NCI-H345 (cell line): ENCODE measurements at places on chromosomes 6 and 20.

GRCh38 chr6:45314146-45314545, 14.0 kb upstream of the RUNX2 start:
- no peak for DNase-seq

- DNase-seq = no peak
Measured at GRCh38 chr6:139474145-139475108, 100.0 kb upstream of the CITED2 start.

DNA sequence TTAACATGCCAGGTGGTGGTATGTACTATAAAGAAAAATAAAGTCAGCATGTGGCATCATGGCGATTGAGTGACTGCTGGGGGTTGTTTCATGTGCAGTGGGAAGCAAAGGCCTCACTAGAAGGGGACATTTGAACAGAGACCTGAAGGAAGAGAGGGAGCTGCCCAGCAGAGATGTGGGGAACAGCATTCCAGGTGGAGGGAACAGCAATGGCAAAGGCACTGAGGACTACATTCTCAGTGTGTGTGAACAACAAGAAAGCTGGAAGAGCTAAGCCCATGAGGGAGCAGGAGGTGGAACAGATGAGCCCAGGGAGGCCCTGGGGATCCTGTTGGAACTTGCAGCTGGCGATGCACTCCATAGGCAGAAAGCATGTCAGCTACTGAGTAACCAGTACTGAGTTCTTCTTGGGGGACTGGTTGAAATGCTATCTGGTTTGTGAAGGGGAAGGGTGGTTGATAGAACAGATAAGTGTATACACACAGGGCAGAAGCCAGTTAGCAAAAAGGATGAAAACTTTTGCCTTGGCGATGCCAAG, 29.2 kb downstream of the NOX3 start:
- no peak for DNase-seq

DNA sequence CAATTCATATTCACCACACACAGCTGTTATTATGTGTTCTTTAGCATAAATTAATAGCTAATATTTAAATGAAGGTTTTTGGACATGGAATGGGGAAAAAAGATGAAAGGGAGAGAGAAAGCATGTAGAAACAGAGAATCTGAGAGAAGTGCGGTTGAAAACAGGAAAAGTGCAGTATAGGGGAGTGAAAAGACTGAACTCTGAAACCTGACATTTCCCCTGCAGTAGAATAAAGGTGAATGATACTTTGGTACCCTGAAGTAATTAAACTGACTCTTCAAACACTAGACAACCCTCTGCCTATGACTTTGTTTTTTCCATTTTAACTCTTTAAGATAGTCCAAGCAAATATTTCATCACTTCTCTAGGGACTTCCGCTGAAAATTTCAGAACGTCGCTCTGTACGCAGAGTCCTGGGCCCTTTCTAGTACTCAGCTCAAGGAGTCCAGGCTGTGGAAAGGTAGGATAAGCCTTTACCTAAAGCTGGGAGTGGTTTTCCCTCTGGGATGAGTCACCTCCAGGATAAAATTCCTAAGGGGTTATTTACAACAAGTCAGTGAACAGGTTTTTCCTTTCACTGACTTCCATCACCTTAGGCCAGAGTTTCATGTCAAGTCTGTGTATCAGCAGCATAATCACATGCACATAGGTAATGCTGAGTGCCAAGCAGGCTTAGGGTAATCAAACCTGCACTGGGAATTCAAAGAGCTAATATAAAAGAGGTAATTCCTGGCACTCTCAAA, 614.5 kb downstream of the PKHD1 start:
- peak; percentile 3 for DNase-seq

GRCh38 chr20:52145587-52145986, 46.0 kb downstream of the ZFP64 start:
- DNase-seq = no peak

GRCh38 chr6:14796974-14797762, 448.7 kb upstream of the JARID2 start:
- DNase-seq = no peak

DNA sequence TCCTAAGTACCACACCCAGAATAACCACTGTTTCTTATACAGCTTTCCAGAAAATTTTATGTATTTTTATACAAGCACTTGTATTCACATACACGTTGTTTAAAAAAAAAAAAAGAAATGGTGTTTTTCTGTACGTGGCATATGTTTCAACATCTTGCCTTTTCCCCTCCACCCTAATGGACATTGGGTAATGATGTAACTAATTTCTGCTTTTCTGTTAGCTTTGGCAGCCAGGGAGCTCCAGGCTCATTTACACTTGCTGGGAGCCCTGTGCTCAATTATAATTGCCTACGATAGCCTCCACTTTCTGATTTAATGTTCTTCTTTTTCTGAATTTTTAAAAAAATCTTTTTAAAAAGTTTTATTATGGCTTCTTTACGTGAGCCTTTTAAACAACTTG, 352.4 kb downstream of the UTRN start:
- no peak for DNase-seq

DNA sequence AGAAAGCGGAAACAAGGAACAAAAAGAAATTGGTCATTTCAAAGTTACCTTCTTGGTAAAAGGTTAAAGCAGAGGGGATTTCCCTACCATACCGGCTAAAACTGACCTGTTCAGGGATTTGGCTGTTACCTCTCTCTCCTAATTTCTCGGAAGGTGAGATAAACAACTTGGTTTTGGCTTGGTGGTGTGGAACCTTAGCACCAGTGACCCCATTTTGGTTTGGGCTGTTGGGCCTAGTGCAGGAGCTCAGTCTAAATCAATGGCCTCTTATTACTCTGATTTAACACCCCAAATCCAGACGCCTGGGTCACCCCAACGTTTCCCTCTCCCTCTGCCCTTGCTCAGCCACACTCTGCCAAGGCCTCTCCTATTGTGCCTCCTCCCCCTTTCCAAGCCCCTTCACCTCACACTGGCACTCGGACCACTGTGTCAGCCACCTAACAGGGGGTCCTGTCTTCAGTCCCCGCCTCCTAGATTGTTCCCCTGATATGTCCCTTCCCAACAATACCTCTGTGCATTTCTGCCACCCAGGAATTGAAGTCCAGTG, 8.3 kb downstream of the NCR2 start:
- DNase-seq = no peak

DNA sequence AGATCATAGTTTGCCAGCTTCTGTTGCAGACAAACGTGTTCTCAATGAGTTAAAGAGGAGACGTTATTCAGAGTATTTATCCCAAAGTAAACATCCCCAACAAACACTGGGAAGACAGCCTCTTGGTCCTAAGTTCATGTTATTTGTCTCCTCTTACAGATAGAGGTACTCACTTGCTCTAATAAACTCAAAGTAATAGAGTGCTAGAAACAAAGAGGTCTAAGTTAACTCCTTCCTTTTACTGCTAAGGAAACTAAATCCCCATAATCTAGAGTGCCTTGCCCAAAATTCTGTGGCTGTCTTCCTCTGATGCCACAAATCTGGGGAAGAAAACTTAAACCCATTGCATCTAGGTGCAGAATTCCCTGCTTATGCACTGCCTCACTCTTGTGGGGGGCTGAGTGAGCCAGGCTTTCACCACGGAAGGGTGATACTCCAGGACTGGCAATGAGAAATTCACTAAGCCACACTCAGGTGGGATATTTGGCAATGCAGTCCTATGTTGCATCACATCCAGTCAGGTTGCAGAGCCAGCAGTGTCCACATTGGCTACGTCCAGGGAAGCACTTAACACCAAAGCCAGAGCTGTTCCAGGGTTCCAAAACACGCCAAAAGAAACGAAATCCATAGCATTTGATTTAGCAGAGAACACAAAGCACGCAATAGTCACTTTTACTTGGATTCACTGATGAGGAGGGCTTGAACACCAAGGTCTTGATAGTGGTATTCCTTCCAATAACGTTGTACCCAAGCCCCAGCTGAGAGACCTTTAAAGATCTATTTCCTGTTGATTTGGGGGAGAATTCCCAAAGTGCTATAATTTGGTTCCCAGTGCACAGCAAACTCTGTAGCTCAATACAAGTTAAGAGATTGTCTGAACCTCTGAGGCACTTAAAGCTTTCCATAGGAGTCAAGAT, 81.0 kb upstream of the FOXQ1 start:
- DNase-seq = no peak

DNA sequence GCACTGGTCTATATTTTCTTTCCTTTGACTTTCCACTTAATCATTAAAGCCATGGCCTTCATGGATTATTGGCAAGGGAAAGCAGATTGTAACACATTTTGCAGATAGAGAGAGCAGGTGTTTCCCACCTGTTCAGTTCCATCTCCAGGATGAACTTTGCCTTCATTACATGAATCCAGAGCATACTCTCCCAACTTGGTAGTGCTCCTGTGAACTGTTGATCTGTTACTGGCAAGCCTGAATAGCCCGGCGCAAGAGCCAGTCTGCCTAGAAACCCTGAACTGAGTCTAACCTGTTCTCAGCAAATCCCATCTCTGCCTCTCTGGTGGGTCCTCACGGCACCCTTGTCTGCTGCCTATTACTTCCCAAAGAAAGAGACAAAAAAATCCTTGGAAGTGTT, 210.3 kb downstream of the PLCB1 start:
- DNase-seq = no peak

DNA sequence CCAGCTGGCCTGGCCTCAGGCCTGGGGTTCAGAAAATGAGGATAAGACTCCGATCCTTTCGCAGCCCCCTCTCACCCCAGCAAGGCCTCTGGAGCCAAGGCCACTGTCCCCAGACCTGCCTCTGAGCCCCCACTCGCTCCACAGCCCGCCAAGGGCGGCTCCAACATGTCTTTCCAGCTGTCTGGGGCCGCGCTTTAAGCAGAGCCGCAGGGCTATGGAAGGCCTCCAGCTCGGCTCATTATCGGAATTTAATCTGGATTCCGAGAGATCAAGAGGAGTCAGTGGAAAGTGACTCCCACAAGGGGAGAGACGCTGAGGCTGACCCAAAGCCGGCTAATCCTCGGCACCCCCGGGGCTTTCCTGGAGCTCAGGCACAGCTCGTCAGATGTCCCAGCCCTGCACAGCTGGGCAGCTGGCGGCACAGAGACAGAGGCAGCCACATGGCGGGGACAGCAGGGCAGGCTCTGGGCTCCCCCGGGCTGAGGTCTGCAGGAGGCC, 41.8 kb downstream of the BMP7 start:
- DNase-seq = no peak

- DNase-seq = no peak
Measured at GRCh38 chr6:96065213-96065612, 49.4 kb downstream of the FUT9 start.

DNA sequence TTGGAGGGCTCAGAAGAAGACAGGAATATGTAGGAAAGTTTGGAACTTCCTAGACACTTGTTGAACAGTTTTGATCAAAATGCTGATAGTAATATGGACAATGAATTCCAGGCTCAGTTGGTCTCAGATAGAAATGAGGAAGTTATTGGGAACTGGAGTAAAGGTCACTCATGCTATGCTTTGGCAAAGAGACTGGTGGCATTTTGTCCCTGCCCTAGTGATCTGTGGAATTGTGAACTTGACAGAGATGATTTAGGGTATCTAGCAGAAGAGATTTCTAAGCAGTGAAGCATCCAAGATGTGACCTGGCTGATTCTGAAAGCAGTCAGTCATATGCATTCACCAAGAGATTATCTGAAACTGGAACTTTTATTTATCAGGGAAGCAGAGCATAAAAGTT, 45.1 kb downstream of the FRK start:
- DNase-seq = no peak

DNA sequence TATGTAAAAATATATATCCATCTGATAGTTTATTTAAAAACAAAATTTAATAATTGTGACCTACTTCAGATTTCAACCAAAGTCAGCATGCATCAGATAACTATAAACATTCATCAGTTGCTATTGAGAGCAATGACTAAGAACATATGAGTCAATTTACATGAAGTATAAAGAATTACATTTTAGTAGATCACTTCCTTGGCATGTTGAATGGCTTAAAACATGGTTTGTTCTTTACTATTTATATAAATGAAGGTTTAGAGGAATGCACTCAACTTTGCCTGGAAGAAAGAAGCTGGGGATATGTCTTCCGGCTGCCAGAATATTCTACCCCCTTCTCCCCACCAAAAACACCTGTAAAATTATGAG, 6.4 kb upstream of the FAM217A start:
- no peak for DNase-seq

DNA sequence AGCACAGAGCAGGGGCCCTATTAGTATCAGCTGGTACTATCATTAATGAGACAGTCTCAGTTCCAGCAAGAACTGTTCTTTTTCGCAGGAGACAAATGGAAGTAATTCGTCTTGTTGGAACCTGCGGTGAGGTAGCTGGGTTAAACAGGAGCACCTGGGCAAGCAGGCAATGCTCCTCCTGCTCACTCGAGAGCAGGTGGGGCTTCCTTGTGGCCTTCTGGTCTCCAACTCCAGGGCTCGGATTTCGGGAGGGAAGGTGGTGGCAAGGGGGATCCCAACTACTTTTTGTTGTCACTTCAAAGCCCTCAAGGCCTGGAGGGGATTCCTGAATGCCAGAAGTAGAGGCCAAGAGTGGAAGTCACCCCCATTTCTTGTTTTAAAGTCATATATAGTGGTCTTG, 1.3 kb upstream of the SPEF1 start:
- no peak for DNase-seq

DNA sequence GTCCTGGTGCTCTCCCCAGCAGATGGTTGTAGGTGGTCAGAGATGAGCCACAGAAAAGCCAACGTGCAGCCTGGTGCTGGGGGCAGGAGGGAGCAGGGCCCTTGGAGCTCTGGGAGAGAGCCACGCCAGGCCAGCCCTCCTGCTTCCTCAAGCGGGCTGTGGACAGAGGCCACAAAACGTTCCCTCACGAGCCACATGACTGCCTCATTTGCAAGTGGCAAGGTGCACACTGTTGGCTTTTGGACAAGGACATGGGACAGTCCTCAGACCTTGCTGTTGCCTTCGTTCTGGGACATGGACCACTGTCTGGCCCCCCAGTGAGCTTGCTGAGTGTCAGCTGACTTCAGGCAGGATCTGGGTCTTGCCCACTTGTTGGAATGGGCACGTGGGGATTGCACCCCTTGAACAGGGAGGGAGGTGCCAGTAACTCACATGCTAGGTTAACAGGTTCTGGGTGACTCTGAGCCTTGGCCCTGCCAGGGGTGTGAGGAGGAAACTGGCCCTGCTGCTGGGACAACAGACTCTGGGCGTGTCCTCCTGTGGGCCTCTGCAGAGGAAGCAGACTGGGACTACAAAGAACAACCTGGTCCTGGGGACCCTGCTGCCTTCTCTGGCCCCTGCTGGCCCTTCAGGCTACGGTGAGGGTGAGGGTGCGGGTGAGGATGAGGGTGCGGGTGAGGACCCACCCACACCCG, 2.6 kb downstream of the SLCO4A1 start:
- no peak for DNase-seq

DNA sequence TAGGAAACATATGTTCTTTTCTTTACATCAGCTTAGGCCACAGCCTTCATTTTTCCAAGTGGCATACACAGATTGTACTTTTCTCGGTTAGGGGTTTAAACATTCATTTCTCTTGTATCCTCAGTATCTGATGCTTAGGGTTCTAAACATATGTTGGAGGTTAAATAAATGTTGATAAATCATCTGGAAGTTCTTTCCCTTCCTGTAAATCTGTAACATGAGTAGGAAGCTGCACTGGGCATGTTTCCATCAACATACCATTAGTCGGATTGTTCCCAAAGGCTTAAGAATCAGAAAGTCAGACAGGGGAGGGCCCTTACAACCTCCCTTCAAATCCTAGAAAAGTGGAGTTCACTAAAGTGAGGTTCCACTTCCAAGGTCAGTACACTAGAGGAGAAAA, 54.8 kb upstream of the BCLAF1 start:
- no peak for DNase-seq

GRCh38 chr6:127865108-127865507, 35.8 kb downstream of the THEMIS start:
- no peak for DNase-seq
